ENCODE measurements at places on chromosomes 1 and 21. TPM values are rescaled to one million over a fixed set of nuclear protein-coding genes. Genes with fewer than 3 reads are reported as not detected.

PLA2G2F gene
- total RNA-seq: not detected

GUCA2A gene
- not detected for total RNA-seq

SPRR2A gene
- not detected for total RNA-seq

DAB1 gene
- 0.22 TPM for total RNA-seq

FAM72A gene
- total RNA-seq: 3.3 TPM
